Hepatocyte (in vitro differentiated cells): ENCODE measurements at places on chromosomes 1 and 21.
A peak's percentile ranks its signal among the peaks of the same experiment; 100 is the strongest.

DNA sequence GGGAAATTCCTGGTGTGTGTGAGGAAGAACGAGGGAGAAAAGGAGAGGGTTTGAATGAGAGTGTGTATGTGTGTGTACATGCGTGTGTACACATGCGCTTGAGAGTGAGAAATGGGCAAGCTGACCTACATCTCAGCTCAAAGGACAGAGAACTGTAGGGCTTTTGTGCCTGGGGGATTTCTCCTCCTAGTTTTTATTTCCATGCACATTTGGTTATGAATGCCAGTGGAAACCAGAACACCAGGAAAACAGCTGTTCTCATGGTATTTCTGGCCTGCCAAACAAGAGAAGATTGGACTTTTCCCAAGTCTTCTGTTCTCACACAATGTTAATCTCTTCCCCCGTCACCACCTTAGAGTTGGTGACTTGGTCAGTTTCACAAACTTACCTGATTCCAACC lies 45.2 kb downstream of the SLC44A3 start:
- DNase-seq = no peak

GRCh38 chr1:16979475-16980327 lies 719 bp downstream of the MFAP2 start:
- DNase-seq = peak; percentile 76

DNA sequence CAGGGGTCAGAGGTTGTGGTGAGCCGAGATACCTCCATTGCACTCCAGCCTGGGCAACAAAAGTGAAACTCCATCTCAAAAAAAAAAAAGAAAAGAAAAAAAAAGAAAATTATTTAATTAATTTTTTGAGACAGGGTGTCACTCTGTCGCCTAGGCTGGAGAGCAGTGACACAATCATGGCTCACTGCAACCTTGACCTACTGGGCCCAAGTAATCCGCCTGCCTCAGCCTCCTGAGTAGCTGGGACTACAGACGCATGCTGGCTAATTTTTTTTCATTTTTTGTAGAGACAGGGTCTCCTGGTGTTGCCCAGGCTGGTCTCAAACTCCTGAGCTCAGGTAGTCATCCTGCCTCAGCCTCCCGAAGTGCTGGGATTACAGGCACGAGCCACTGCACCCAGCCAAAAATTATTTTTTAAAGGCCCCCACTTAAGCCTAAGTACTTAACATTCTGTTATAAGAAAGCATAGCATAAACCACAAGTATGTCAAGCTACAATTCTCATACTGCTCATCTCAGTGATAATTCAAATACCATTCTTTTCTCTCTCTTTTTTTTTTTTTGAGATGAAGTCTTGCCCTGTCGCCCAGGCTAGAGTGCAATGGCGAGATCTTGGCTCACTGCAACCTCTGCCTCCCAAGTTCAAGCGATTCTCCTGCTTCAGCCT lies 19.9 kb downstream of the NUCKS1 start:
- no peak for DNase-seq

DNA sequence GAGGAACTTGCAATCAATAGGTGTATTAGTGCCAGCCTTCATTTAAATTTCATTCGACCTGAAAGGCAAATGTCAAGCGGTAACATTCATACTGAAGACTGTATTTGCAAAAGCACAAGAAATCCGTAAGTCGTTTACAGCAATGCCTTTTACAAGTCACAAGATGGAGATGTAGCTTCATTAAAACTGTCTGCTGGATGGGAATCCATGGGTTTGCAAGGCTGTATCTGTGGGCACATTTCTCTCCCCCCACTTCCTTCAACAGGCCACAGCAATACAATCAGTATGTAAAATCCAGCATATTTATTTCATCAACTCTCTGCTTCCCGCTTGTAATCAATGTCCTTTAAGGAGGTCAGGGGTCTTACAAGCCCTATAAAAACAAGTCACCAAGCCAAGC lies 147.1 kb downstream of the SLC45A1 start:
- no peak for DNase-seq

DNA sequence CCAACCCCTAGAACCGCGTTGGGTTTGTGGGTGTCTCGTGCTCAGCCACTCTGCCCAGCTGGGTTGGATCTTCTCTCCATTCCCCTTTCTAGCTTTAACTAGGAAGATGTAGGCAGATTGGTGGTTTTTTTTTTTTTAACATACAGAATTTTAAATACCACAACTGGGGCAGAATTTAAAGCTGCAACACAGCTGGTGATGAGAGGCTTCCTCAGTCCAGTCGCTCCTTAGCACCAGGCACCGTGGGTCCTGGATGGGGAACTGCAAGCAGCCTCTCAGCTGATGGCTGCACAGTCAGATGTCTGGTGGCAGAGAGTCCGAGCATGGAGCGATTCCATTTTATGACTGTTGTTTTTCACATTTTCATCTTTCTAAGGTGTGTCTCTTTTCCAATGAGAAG lies 18.7 kb downstream of the TFF3 start:
- no peak for DNase-seq

GRCh38 chr1:16326833-16327404 lies 25.4 kb downstream of the FBXO42 start:
- no peak for DNase-seq

DNA sequence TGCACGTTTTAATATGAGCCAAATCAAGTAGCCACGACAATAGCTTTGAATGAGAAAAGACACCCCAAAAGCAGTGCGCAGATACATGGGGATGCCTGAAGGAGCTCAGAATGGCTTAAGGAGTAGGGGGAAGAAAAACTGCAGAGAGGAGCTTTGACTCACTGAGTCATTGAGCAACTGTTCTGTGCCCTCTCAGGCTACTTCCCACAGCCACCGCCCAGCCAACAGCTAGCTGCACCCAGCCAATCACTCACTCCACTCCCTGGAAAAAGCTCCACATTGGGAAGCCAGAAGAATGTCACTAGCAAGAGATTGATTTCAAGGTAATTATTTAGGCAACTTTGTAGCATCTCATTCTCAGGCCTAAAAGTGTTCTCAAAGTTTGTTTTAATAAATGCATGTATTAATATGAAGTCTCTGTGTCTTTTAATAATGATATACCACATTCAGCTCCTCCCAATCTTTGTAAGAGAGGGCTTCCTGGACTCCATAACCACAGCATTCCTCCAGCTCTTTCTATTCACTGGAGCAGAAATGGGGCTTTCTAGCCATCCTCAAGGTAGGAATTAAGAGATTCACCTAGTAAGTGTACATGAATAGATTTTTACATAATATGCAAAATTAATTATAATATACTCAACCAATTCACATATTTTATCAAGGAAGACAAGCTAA lies 16.8 kb downstream of the DUSP10 start:
- DNase-seq = no peak

DNA sequence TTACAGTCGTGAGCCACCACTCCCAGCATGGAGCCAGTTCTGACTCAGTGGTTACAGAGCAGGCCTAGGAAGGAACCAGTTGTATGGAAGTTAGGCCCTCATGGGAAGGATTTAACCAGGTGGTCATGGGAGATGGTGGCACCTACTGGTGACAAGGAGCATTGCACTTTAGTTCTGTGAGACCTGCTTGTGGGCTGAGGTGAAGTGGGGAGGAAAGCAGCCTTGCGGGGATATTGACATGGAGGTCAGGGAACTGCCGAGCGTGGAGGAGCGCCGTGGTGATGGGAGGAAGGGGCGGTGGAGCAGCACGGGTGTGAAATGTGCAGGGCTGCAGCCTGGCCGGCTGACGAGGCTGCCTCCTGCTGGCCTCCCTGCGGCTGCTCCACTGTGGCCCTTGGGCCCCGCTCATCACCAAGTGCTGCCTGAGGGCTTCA lies 100.4 kb downstream of the GALNT2 start:
- no peak for DNase-seq

DNA sequence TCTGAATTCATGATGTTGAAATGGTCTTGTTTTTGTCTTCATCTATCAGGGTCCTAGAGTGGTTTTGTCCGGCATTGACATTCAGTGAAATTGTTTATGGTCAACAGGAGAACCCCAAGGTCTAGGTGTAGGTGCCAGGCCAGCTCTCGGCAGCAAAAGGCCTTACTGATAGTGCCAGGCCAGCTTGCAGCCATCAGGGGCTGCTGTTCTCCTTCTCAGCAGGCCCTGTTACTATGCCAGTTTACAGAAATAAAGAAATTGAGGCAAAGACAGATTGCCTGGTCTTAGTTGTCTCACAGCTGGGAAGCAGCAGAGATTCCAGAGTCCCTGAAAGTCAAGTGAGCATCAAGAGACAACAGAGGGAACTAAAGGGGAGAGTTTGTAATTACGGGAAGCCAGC lies 12.0 kb downstream of the HMGB4 start:
- no peak for DNase-seq

GRCh38 chr1:117573386-117574023 lies 32.3 kb upstream of the TENT5C start:
- DNase-seq = peak; percentile 32

GRCh38 chr1:187244623-187245022 lies 415.9 kb downstream of the PLA2G4A start:
- peak; percentile 11 for DNase-seq

DNA sequence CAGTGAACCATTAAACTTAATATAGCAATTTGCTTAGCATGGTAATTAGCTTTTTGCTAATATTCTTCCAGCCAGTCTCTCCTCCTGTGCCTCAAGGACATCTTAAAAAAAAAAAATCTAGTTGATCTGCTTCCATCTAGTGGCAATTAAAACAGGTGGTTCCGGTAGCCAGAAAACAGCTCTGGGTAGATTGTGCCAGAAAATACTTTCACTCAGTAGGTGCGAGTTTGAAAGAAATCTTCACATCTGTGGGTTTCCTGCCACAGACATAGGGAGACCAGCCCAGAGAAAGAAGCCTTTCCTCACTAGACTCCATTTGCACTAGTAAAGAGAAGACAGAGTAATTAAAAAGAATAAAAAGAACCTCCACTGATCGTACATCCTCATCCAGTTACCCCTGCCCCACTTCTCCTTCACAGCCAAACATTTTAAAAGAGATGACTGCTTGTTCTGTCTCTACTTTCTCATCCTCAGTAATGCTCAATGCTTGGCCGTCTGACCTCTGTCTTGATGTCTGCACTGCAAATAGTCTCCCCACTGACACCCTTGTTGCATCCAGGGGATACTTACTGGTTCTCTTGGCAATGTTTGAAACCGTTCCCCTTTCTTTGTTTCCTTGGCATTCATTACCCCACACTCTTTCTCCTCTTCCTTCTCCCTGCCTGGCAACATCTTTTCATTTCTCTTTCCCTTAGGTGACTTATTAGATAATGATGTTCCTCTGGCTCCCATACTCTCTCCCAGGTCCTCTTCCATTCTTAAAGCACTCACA lies 16.9 kb downstream of the SELL start:
- DNase-seq = no peak

GRCh38 chr21:41885341-41886024 lies 6.3 kb upstream of the PRDM15 start:
- DNase-seq = no peak

DNA sequence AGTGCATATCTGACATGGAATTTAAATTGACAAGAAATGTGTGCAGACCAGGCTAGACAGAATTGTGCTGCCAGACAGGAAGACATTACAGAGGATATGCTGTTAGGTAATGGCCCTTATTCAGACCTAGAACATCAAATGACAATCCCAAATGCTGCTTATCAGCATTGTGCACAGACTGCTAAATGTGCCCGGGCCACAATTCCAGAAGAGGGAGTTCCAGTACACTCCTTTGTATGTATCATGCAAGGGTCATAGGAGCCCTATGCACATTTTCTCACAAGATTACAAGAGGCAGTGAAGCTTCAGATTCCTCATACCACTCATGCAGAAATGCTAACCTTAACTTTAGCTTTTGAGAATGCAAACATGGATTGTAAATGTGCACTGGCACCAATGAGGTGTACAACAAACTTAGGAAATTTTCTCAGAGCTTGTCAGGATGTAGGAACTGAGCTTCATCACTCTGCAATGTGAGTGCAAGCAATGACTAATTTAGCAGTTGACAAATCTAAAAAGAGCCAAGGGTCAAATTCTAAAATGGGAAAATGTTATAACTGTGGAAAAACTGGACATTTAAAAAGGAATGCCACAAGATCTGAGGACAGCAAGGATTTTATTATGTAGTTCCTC lies 273.5 kb downstream of the COL11A1 start:
- no peak for DNase-seq

DNA sequence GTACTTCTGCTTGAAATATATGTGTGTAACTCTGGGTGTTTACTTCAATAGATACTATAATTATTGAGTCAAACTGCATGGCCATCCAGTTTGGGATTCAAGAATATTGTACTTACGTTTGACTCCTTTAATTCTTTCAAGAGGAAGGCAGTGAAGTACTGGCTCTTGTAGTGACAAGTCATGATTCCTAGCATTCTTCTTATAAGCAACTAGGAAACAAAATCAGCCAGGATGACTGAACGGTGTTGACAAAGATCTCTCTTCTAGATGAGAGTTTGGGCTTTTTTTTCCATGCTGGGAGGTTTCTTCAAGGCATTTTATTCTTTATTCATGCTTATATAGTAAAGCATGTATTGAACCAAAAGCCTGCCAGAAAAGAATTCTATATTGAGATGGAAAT lies 58.3 kb downstream of the CLEC20A start:
- no peak for DNase-seq

DNA sequence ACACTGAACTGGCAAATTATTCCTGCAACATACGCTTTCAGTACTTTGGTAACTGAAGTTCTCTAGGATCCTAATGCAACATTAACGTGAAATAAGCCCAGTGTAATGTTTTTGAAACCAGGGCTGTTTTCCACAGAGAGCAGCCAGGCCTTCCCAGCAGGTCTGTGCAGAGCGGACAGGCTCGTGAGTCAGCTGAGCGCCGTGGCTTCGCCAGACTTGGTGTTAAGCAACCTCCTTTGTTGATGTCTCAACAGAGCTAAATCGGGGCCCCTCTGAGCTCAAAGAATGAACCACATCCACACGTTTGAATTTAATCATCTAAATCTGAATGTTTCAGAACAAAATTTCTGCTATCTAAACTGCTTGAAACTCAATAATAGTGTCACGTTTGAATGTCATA lies 181.8 kb upstream of the FMN2 start:
- DNase-seq = peak; percentile 73

DNA sequence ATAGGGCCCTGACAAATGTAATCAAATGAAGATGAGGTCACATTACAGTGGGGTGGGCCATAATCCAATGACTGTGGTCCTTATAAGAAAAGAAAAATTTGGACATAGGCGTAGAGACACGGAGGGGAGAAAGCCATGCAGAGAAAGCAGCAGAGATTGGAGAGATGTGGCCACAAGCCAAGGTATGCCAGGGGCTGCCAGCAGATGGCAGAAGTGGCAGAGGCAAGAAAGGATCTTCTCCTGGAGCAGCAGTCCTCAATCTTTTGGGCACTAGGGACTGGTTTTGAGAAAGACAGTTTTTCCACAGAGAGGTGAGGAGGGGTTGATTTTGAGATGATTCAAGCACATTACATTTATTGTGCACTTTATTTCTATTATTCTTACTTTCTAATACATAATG lies 355.1 kb downstream of the NPHP4 start:
- no peak for DNase-seq

DNA sequence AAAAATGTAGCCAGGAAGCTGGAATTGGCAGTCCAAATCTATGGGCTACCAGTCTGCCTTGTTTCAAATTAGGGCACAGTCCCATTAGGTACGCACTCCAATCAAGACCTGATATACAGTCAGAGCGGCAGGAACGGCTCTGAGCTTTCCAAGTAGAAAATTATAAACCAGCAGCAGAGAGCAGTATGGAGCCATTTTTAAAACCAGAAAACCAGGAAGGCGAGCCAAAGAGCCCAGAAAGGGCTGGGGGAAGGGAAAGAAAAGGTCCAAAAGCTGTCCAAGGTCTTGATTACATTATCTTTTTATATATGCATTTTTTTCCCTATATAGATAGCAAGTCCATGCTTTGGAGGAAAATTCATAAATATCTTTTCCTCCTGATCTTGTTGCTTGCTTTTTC lies 719.0 kb downstream of the RWDD3 start:
- peak; percentile 58 for DNase-seq
